ENCODE measurements at places on chromosomes 1 and 21.

- DNase-seq, result peak; percentile 93
These were observed 11.7 kb upstream of the ENO1 start for GRCh38 chr1:8889925-8890785.

DNA sequence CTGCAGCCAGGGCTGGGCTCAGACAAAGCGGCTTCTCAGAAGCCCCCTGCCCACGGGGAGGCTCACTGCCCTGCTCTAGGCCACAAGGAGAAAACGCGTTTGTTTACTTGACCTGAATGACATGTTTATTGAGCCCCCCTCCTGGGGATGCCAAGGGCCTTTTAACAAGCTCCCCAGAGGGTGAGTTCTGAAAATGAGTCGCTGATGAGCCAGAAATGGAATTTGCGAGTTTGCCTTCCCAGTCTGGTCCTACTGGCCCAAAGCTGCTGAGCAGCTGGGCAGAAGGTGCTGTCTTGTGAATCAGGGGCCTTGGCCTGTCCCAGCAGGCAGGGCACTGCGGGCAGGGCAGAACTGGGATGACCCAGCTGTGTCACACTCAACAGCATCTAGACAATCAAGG is 120.6 kb downstream of the SYF2 start:
- DNase-seq, result no peak

GRCh38 chr1:119327094-119327449 is 41.5 kb upstream of the HAO2 start:
- DNase-seq, result no peak

DNA sequence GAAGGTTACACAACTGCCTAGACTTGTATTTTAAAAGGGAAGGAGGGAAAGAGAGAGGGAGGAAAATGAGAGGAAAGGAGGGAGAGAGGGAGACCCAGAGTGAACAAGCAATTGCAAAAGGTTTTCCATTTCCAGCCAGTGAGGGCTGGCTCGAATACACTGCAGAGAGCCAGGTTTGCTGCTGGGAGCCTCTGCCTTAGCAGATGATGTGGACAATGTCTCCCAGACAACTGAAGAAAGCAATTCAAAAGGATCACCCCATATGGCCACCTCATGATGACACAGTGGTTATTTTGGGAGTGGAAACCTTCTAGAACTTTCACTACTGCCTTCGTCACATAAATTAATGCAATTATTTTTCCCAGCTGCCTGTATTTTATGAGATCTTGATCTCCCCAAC is 86.4 kb downstream of the BCAR3 start:
- no peak for DNase-seq

- DNase-seq, result no peak
These were observed 111.9 kb downstream of the CACNA1E start for GRCh38 chr1:181595234-181595633.

GRCh38 chr1:210697185-210697584 is 368.5 kb downstream of the HHAT start:
- no peak for DNase-seq

DNA sequence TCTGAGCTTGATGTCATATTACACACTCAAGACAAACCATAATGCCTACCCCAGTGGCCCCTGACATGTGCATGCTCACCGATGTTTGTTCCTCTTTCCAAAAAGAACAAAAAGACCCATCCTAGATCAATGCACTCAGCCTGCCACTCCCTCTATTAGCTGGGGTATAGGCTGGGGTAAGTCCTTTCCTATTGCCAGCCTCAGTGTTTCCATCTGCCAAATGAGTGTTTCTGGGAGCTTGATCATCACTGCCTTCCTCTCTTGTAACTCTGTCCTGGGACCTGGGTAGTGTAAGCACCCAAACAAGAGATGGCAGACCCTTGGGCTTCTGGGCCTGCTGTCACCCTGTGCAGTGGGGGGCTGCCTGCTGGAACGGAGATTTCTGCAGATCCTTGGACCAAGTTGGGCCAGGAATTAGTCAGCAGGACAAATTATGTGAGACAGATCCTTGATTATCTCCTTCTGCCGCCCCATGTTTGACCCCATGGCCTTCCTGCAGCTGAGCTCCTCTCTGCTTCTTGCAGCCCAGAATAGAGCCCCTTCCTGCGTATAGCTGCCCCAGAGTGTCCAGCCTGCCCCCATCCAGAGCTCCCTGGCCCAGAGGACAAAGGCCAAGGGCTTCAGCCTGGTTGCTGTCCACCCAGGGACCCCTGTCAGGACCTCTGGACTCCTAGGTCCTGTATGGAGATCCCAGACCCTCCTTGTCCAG is 31.5 kb upstream of the LRP8 start:
- peak; percentile 53 for DNase-seq

Data from esophagus muscularis mucosa (tissue), 4 donors.